ENCODE measurements at places on chromosomes 2 and 18.

DNA sequence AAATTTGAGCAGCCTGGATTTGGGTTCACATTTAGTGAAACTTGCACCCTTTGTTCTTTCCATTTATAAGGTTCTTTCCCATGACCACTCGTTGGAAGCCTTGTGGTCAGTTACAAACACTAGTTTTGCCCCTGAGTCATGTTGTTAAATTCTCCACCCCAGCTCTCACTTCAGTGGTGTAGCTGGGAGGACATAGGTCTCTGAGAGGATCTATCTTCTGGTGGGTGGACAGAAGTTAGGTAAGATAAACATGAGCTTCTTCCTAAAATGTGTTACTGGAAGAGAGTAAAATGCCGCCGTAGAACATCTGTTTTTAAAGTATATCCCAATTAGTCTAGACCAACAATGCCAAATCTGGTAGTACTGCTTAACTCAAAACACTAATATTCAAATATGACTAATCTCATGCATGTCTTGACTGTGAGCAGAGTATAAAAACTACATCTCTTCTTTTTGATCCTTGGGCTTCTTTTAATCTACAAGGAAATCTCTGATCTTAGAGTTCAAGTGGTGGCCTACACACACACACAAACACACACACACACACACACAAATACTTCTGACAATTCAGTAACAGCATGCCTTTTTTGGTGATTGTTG, 162.6 kb upstream of the FN1 start:
- DNase-seq = no peak

DNA sequence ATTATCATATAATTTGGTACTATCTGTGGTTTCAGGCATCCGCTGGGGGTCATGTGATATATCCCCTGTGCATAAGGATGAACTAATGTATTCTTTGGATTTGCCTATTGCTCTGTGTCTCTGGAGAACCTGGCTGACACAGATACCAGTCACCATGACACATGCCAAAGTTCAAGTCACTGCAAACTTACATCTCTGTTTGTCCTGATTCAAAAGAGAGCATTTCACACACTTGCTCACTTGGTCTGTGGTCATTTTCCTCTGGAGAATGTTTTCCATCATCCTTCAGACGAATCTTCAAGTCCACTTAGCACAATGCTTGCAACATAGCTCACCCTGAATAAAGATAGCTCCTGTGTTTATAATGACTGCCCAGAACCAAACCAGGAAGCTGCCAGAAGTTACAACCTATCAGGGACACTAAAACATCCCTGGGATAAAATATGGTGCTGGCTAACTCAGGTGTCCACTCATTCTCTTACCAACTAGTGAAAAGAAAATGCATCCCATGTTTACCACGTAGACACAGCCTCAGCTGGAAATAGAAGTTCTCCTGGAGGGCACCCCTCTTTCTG, 18.1 kb downstream of the SULT1C3 start:
- DNase-seq = no peak

GRCh38 chr2:176356251-176356650, 87.0 kb downstream of the MTX2 start:
- DNase-seq = no peak

- peak; percentile 21 for DNase-seq
Measured at GRCh38 chr2:218046238-218046637, 22.8 kb upstream of the RUFY4 start.

DNA sequence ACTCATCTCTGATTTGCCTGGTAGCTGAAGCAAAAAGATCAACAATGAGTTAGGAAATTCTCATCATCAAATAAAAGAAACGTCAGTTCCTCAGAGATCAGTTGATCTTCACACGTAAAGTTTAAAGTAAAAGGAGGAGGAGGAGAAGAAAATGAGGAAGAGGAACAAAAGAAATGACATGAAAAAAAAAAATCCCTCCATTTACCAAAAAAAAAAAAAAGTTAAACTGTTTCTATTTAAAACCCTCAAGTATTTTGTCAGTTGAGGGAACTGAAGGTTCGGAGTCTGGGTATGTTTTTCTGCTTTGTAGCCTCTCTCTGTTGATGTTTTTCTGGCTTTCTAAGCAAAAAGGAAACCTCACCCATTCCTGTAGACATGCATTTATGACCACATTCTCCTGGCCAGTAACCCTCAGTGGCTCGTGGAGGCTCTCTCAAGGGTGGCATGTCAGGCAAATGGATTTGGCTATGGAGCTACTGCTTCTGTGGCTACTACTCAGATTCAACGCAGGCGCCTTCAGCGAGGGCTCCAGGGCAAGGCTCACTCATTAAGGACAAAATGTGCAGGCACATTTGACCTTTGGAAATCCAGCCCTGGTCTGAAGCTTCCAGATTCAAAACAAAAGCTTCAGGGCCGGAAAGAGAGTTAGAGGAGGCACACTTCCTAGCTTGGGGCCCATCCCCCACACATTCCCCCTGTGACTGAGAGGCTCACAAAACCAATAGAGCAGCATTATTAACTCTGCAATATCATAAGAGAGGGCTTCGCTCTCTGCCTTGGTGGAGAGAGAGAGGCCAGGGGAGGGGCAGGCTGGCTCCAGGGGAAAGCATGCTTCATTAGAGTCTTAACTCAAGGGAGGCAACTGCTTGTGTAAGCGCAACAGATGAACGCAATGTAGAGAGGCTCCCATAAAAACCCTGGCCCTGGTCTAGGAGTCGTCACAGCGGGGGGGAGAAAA, 22.3 kb downstream of the KLF7 start:
- no peak for DNase-seq

Data from trophoblast cell (in vitro differentiated cells and primary cell).